ENCODE measurements at places on chromosomes 2 and 18.

- no peak for DNase-seq
These were observed 51.2 kb downstream of the LIMS1 start for GRCh38 chr2:108585436-108585835.

DNA sequence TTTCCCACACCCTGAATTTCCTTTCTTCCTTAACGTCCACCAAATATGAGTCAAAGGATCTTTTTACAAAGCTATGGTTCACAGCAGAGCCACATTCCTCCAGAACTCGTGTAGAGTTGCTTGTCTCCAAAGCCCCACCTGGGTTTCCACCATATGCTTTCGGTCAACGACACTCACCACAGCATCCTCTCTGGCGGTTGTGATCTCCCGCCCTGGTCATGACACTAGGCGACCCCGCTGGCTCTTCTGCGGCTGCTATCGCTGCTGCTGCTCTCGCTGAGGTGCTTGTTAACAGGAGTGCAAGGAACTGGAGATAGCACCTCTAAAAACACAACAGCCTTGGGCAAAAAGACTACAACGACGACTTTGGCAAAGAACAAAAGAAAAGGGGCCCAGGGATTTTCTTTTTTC lies 340 bp downstream of the SLC40A1 start:
- peak; percentile 13 for DNase-seq

- DNase-seq: no peak
These were observed 2.7 kb upstream of the LRP2 start for GRCh38 chr2:169365029-169365480.

GRCh38 chr2:219362072-219362471 lies 25.6 kb downstream of the DNPEP start:
- DNase-seq: no peak

- DNase-seq: no peak
These were observed 51.8 kb downstream of the ROCK2 start for GRCh38 chr2:11292464-11293255.

DNA sequence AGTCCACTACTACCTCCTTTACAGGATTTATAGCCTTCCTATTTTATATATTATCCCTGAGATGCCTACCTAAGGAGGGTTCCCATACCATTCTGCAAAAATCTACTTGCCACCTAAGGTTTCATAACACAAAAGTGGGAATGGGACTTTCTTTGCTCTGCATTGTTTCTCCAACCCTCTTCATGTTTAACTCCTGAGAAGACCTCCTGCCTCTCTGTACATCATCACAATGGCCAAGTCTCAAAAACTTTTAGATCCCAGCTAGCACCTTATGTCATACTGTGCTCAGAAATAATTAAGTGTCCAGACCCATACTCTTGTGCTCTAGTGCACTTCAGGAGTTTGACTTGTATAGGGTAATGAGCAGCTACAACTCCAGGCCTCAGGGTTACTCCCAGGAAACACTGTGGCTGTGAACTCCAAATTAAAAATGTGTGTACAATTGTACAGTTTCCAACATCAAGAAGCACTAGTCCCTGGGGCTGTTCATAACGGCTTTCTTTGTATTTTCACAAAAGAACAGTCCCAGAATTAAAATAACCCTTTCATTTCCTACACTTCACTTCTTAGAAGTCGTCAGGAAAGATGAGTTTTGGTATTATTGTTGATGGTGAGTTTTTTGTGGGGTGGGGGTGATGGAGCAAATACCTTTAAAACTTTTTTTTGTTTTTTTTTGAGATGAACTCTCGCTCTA lies 39.4 kb downstream of the METAP1D start:
- DNase-seq: no peak

DNA sequence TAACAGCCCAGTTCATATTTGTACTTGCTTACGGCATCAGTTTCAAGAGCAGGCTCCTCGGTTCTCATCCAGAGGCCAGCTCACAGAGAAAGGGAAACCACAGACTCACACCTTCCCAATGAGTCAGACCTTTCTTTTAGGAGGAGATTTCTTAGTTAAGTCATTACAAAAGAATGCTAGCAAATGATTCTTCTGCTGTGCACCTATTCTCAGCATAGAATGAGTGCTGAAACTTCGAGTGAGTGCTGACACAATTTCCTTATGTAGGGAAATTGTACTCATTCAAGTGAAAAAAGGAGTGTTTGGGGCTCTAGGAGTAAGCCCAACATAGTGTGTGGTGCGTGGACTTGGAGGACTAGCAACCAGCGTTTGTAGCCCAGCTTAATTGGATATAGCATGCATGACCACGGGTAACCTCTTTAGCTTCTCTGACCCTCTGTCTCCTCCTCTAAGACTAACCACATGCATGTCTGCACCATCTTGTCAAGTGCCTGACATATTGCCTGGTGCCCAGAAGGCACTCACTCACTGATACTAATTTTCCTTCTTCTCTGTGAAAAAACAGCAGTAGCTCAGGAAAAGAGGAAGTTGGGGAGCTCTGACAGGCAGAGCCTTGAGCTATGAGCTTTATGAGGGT lies 87.0 kb downstream of the ALPK2 start:
- peak; percentile 32 for DNase-seq

GRCh38 chr2:36451512-36451911 lies 95.9 kb downstream of the CRIM1 start:
- no peak for DNase-seq

- DNase-seq: no peak
These were observed 827.2 kb downstream of the EPHA4 start for GRCh38 chr2:220744861-220745260.

DNA sequence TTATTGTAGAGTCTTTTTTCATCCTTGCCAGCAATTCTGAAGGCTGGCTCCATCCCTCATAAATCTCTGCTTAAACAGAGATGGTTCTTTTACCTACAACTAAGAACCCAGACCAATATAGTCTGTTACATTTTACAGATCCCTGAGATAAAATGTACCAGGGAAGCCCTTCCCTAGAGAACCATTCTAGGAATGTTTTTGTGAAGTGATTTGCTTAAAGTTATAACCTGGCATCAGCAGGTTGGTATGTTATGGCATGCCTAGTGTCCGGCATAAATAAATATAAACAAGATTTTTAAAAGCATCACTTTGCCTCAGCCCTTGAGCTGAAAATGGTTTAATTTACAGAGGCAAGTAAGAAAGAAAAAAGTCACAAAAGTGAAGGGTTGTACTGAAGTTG lies 18.5 kb upstream of the NPAS2 start:
- no peak for DNase-seq

GRCh38 chr2:99554871-99555270 lies 65.1 kb upstream of the REV1 start:
- DNase-seq: no peak

GRCh38 chr2:176129813-176130146 lies 275 bp downstream of the HOXD8 start:
- DNase-seq: no peak

DNA sequence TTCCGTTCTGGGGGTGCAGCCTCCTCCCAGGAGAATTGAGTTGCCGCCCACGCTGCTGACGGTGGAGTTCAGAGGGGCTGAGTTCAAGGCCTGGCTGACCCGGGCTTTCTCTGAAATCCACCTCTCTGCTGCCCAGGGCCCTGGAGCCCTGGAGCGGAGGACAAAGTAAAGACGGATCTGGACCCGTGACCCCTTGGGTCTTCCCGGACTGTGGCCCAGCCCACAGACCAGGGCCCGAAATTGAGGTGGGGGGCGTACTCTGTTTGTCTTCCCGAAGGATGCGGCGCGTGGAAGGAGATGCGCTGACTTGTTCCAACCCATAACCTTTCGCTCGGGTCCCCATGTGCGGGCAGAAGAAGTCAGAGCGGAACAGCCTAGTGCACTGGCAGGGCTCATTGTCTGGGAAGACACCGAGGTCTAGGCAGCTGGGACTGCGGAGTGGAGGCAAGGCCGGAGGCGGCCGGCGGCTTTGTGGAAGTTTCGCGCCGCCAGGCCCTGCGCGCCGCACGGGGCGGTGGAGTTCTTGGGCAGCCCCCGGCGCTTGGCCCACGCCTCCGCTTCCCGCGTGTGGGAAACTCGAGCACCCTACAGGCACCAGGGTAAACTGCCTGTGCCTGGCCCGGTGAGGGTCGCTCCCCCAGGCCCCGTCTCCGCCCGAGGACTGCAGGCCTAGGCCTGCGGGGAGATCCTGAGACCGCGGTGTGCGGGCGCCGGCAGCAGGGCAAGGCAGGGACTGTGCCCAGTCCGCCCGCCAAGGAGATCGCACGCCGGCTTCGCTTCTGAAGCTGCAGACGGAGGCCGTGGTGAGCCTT lies 9.8 kb downstream of the POU3F3 start:
- no peak for DNase-seq

DNA sequence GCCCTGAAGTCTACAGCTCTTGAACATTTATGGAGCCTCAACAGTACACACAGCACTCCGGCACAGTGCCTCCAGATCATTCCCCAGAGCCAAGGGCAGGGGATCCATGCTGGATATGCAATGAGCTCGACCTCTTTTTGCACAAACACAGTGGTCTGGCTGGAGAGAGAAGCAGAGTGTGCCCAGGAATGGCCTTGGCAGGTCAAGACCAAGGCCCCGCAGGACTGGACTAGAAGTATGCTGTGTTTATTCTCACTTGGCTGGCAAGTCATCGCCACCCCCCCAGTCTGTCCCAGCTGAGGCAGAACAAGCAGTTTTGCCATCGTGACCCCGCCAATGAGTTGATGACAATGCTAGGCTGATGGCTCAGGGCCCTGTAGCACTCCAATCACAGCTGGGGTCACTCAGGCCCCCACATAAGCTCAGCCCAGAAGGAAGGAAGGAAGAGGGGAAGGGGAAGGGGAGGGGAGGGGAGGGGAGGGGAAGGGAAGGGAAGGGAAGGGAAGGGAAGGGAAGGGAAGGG lies 212.1 kb downstream of the TTC32 start:
- no peak for DNase-seq

DNA sequence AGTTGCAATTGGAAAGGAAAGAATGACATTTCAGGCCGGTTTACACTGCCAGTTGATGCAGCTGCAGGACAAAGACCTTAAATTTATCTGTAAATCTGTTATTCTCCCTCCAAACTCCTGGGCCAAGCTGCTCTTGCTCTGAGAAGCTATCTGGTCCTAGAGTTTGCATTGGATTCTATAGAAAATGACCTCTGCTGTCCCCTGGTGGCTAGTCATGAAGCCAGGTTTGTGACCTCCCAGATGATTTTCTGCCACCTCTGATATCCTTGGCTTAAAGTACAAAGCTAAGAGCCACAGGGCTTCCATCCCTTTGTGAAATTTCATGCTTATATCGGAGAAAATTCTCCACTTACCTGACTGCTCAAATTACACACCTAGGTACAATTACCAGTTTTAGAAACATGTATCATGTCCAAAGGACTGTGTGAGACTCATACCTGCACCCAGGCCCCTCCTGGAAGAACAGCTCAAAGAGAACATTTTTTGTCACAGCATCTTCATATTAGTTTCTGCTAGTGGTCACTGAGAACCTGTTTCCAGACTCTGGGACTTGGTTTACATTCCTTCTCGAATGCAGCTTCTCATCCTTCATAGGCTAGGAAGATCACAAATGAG lies 28.9 kb upstream of the IER3IP1 start:
- peak; percentile 5 for DNase-seq

DNA sequence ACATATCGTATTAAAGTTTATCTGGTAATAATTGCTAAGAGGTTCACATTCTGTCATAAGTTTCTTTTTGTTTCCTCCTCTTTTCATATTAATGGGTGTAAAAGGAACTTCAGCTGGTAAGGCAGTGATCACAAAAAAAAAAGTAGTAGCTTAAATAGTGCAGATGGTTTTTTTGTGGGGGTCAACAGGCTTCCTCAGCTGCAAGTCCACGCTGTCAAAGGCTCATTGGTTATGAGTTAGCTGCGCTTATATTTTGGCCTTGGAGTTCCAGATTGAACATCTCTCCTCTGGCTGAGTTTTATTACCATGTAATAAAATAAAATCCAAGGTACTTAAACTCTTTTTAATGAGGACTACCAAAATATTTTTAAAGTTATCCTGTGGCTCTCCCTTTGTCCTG lies 277.0 kb upstream of the ZEB2 start:
- DNase-seq: no peak

- DNase-seq: no peak
These were observed 564 bp downstream of the DPYSL5 start for GRCh38 chr2:26848336-26849055.

GRCh38 chr18:57353940-57354461 lies 1.6 kb downstream of the ST8SIA3 start:
- peak; percentile 4 for DNase-seq

DNA sequence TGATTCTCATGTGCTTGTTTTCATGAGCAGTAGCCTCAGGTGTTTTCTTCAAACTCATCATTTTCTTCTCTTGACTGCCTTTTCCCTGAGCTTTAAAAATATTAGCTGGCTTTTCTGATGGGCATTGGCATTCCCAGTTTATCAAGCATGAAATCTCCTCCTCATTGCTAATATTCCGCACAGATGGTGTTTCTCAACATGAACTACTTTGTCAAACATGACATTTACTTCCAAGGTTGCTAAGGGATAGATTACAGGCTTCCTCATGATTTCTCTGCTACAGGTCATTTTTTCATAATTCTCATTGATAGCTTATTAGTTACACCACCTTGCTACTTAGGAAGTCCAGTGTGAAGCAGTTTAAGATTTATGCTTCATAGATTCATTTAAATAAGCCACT lies 1116.9 kb upstream of the CNTNAP5 start:
- no peak for DNase-seq

DNA sequence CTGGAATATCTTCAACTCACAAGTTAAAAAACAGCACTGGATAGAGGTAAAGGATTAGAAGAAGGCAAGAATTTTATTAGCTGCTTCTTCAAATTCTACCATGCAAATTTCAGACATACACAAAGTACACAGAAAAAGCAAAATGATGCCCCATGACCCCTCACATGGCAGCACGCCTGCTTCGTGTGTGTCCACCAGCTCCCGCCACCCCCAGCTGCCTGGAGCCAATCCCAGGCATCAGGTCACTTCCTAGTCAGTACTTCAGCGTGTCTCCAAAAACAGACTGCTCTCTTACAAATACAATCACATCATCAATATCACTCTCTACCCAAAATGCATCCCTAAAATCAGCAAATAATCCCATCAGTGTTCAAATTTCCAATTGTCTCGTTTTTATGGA lies 35.8 kb downstream of the IMPA2 start:
- DNase-seq: no peak

DNA sequence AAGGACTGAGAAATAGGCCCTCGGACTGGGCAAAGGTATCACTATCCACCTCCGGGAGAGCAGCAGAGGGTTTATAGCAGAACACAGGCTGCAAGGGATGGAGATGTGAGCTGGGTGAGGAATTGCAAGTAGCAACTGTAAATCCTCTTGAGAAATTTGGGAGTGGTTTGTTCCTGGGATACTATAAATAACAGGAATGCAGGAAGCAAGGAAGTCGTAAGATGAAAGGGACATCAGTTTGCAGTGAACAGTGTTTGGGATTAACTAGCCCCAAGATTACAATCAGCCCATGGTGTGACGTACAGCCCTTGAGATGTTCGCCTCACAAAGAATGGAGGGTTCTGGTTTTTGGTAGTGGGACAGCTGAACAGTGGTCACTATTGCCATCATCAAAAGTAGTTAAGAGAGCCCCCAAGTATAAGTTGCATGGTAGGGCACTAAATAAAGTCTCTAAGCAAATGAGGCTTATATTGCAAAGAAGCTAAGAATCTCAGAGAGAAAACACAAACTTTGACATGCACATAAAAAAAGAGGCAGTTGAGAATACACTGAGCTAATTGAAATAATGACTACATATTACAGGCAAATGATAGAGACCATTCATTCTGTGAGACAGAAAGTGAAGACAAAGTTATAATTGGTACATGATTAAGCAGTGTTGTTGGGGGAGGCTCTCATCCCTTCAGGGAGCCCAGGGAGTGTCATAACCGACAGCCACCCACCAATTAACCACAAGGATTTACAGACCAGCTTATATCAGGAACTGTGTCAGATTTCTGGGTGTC lies 362.5 kb upstream of the ACVR2A start:
- DNase-seq: no peak
